NCI-H510A (cell line): ENCODE measurements at places on chromosomes 3 and 15.

DNA sequence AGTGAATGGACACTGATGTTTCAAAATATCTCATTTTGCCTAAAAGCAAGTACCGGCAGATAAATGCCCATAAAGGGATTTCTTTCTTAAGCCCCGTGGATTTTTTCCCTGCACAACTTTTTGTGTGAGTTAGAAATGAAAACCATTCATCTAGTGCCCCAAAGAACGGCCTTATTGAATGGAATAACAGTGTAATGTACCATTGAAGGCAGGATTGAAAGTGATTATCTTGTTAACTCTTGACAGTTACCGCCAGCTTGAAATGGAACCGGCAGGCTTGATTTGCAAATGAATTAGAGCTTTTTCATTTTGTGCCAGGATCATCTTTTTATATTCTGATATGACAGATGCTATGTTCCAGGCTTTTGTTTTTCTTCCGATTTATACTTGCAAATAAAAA is 162.2 kb downstream of the RSRC1 start:
- DNase-seq: no peak

- no peak for DNase-seq
Measured at GRCh38 chr3:117751651-117752050, 1042.1 kb downstream of the TUSC7 start.

GRCh38 chr3:99674086-99674789 is 35.8 kb downstream of the COL8A1 start:
- no peak for DNase-seq

GRCh38 chr15:100205549-100206295 is 136.1 kb downstream of the ADAMTS17 start:
- DNase-seq: no peak

DNA sequence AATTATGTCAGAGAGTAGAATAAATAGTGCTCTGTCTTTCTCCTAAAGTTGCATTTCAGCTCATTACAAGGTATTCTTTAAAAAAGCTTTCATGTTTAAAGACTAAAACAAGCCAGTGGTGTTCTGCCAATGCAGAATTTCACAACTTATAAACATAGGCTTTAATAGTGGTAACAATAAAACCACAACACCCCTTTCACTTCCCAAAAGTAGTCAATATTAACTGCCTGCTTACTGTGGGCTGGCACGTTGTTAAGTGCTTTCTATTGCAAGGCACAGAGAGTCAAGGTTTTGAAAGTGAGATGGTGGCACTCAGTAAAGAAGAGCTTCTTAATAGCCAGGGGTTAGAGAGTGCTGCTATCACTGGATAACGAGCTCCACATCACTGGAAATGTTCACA is 8.4 kb upstream of the RTP1 start:
- no peak for DNase-seq

DNA sequence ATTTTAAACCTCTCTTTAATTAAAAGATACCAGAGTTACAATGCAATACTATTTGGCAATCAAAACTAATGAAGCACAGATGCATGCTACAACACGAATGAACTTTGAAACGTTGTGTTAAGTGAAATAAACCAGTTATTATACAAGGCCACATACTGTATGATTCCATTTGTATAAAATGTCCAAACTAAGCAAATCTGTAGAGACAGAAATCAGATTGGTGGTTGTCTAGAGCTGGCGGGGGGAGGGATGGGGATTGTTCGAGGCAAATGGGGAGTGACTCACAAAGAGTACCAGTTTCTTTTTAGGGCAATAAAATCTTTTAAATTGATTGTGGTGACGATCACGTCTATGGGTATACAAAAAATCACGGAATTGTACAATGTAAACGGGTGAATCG is 677.0 kb downstream of the NTRK3 start:
- DNase-seq: no peak

DNA sequence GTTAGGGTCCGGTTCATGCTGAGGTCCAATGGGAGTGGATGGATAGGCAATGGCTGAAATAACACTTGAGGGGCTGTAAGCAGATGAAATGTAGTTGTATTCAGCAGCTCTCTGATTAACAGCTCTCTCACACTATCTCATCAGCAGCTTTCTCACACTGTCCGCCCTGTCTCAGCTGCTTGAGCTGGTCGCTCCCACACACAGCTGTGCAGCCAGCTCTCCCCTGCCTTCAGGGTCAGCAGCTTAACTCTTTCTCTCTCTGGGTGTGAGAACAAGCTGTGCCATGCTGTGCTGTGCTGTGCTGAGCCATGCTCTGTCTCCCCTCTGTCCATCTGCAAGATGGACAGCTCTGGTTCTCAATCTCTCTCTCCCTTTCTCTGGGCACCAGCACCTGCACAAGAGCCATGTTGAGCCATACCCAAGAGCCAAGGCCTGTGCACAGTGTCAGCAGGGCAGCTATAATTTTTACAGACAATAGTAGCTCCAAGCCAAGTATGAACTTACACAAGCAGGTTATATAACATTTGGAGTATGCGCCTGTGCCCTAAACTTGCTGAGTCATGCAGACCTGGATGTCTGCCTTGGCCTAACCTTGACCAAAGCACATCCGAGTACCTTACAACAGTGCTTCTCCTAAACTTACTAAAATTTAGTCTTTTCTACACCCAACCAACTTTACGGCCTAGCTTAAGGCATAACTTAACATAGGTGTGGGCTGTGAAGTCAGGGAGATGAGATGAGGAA is 291.3 kb upstream of the TRIM42 start:
- no peak for DNase-seq

DNA sequence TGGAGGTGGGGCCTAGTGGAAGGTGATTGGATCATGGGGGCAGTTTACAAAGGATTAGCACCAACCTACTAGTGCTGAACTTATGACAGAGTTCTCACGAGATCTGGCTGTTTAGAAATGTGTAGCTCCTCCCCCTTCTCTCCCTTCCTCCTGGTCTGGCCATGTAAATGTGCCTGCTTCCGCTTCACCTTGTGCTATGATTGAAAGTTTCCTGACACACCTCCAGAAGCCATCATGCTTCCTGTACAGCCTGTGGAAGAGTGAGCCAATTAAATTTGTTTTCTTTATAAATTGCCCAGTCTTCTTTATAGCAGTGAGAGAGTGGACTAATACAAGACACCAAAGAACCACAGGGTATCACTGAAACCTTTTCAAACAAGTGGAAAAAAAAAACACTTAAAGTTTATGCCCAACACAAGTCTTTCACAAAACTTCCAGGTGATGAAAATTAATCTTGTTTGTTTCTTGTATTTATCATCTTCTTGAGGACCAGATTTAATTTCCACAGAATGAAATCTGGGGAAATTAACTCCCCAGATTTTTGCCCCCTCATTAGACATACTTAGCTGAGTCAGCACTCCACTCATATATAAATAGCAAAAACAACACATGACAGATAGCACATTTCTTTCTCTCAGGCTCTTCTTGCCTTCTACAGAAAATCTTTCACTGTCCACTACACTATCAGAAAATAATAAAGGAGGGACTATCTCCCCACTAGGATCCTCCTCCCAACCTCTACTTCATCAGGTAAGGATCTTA is 847.2 kb downstream of the TUSC7 start:
- DNase-seq: no peak

GRCh38 chr3:130707902-130708601 is 38.6 kb downstream of the PIK3R4 start:
- no peak for DNase-seq

DNA sequence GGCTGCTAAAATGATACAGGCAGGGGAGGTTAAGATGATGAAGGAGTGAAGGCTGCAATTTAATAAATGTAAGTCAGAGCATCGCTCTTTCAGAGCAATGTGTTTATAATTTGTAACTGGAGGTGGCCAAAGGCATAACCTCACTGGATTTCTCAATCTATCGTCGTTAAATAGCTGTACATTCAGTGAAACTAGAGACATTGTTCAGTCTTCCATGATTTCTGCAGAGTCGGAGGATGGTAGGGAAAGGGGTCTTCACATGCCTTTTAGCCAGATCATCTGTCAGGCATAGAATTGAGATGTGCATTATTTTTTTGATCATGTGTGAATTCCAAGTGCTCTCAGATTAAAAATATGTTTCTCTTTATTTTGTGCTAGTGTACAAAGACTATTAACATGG is 315.4 kb downstream of the OXSM start:
- no peak for DNase-seq

DNA sequence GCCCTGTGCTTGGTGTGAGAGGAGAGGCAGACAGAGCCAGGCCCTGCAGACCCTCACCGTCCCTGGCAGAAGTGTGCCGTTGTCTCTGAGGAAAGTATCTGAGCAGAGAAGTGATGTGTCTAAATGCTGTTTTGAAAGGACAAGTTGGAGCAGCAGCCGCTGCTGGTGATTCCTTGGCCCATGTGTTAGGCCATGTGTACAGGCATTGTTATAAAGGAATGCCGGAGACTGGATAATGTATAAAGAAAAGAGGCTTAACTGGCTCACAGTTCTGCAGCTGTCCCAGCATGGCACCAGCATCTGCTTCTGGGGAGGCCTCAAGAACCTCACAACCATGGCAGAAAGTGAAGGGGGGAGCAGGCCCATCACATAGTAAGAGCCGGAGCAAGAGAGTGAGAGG is 334.6 kb upstream of the ATP10A start:
- no peak for DNase-seq

DNA sequence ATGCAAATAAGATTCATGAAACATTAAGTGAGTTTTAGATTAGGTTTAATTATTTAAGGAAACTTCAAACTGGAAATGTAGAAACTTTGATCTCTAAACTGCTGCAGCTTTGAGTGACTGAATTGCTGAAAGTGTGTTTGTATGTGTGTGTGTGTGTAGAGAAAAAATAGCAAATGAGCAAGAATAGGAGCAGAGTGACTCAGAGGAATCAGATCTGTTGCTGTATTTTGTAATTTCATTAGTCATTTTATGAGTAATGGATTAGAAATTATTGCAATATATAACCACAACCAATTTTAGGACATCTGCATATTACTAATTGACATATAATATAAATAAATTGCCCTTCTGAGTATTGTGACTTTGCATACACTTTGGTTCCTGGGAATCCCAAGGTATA is 52.8 kb upstream of the SLC9A9 start:
- DNase-seq: no peak

- no peak for DNase-seq
Measured at GRCh38 chr3:28268989-28269388, 27.6 kb downstream of the CMC1 start.

GRCh38 chr3:177357352-177358090 is 160.2 kb upstream of the TBL1XR1 start:
- peak; percentile 32 for DNase-seq

GRCh38 chr15:62941699-62942098 is 100.8 kb upstream of the TPM1 start:
- no peak for DNase-seq

DNA sequence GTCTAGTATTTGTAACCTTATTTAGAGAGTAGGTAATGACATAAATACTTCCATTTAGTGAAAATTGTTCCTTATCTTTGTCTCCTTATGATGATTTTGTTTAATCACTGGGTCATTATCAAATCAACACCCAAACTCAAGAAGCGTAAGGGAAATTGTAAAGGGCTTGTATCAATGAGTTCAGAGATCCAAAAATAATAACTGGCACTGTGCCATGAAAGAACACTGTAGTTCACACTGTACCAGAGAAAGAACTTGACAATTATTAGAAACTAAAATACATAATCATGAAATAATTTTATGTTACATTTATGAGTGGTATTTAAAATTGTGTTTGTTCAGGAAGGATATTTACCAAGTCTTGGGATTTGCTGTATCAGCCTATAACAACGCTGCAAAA is 895.4 kb downstream of the FHIT start:
- DNase-seq: no peak

DNA sequence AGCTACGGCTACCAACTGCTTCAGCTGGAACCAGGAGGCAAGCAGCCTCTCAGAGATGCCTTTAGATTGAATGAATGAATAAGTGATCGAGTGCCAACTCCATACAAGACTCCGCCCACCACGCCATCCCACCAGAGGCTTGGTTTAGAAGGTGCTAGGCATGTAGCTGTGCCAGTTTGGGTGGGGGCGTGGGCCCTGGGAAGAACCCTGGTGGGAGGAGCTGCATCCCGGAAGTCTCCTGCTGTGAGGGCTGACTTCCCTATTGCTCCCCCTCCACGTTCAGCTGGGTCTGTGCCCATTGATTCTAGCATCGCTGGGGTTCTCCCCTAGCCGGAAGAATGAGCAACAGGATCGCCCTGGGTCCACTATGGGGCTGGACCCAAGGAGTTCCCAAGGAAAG is 20.9 kb downstream of the LINGO1 start:
- DNase-seq: no peak

- DNase-seq: no peak
Measured at GRCh38 chr3:184039414-184039813, 7.9 kb downstream of the HTR3D start.

GRCh38 chr3:150255413-150255812 is 152.7 kb upstream of the TSC22D2 start:
- DNase-seq: no peak

- no peak for DNase-seq
Measured at GRCh38 chr15:99249270-99249841, at the start of gene TTC23. Gene TTC23, minus strand, starts transcription at chr15:99249581. Its CDS starts 20,869 bp downstream, at chr15:99228712.

- DNase-seq: no peak
Measured at GRCh38 chr3:90068783-90069182, 961.4 kb downstream of the EPHA3 start.

DNA sequence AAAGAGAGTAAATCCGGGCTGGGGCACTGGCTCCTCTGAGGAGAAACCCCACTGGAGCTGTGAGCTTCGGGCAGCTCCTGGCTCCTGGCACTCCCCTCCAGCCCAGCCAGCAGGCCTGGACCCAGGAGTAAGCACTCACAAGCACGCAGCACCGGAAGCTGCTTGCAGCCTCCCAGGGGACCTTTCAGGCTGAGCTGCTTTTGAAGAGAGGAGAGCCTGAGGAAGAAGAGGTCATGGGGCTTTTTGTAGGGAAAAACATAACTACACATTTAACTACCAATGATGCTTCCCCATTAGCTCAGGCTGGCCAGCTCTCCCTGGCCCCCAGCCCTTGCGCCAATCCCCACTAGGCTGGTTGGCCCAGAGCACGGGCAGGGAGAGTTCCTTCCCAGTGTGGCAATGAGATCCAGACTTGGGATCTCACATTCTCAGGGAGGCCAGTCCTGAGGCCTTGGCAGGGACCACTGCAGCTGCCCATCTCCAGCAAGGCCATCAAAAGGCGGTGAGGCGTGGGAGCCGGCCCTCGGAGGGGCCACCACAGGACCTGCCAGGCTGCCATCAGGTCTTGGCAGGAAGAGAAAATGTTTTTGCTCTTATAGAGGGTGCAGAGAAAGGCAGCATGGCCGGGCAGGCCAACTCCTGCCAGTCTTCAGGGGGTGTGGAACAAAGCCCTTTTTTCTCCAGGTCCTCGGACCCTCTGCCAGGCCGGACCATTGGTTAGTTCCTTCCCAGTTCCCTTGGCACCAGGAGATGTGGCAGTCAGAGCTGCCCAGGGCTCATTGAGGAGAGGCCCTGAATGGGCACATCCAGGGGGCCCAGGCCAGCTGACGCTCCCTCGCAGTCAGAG is 41.5 kb upstream of the MFGE8 start:
- DNase-seq: no peak

GRCh38 chr15:32722136-32722535 is 4.3 kb downstream of the GREM1 start:
- no peak for DNase-seq
